ENCODE measurements at places on chromosomes 5 and 9.
A peak's percentile ranks its signal among the peaks of the same experiment; 100 is the strongest.

GRCh38 chr9:137369911-137370764, 52.8 kb downstream of the EXD3 start:
- DNase-seq: no peak

- DNase-seq: no peak
Measured at GRCh38 chr5:72325566-72326305, 5.6 kb downstream of the PTCD2 start.

- DNase-seq: no peak
Measured at GRCh38 chr9:122822938-122823337, 5.5 kb downstream of the PDCL start.

DNA sequence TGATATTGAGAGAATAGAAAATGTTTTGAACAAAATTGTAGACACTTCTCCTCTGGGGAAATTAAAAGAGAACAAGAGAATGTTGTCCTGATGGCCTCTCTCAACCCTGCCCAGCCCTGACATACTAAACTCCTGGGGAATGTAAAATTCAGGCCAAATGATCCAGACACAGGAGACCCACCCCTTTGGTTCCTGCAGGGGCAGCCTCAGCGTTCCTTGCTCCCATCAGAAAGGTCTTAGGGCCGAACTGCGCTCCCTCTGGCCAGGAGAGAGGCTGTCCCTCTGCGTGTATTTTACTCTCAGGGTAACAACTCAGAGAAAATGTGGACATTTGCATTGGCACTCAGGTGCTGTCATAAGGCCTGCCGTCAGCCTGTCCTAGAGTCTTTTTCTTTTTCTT, 616.3 kb upstream of the KLF4 start:
- no peak for DNase-seq

DNA sequence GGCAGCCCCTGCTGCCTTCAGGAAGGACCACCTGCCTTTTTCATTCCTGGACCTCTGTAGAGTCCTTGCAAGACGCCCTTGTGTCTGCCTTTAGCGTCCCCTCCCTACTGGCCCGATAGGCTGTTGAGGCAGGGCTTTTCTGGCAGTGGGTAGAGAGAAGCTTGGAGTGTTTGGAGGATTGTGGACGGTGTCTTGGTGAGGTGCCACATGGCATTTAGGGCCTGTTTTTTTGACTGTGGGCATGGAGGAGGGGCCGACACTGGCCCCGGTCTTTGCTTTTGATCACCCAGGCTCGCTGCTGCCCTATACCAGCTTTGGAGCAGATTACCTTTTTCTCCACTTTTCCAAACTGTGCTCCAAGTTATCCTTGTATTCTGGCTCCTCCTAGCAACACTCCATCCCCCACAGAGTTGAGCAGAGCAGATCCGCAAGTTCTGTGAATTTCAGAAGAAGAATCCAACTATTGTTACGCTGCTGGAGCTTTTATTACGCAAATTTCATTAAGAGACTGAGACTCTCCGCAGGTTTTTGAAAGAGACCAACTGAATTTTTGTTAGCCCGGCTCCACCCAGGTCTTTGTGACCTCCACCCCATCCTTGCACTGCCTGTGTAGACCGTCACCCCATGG, 34.8 kb upstream of the PRDM12 start:
- no peak for DNase-seq

- no peak for DNase-seq
Measured at GRCh38 chr9:74775396-74775795, 112.3 kb downstream of the TRPM6 start.

DNA sequence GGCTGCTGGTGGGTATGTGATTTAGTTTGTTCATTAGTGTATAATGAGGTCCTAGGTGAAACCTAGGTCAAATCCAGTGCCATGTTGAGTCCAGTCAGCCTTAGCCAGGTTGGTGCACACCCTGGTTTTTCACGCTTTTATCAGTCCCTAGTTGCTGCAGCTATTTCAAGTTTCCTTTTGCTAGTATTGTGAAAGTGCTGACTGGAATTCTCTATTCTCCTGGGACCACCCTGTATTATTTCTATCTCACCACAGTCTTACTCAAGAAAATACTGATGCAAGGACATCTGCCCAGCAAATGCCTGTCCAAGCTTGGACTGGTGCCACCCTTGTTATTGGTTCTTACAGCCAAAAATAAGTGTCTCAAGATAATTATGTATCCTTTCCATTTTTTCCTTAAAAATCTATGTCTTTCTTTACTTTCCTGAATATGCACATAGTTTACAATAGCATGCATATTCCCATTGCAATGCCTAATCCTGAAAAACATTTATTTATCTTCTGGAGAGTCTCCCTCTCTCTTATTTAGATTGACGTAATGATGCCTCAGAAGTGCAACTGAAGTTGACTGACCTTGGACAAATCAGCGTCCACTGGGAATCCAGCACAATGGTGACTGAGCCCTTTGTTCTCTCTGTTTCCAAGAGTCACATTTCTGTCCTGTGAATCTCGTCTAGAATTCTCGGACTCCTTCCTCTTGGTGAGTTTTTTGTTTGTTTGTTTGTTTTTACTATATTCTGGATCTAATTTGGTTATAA, 1075.0 kb downstream of the CDH9 start:
- DNase-seq: no peak

- peak; percentile 44 for DNase-seq
Measured at GRCh38 chr9:113274474-113275156, 757 bp downstream of the CDC26 start.

DNA sequence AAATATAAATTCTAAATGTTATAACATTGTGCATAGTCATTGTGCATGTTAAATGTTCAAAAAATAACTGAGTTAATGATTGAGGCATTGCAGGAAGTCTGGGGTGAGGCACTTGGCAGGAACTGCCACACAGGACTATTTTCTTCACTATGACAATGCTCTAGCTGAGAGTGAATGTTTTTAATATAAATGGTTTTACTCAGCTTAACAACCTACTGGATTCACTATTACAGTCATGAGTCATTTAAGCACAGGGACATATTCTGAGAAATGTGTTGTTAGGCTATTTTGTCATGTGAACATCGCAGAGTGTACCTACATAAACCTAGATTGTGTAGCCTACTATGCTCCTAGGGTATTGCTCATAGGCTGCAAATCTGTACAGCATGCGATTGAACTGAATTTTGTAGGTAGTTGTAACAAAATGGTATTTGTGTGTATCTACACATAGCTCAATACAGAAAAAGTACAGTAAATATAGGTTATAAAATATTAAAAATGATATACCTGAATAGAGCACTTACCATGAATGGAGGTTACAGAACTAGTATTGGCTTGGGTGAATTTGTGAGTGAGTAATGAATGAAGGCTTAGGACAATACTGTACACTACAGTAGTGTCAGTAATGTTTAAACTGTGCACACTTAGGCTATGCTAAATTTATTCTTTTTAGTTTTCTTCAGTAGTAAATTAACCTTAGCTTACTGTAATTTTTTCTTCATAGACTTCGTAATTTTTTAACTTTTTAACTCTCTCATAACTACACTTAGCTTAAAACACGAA, 346.1 kb upstream of the PTGER4 start:
- DNase-seq: peak; percentile 19

GRCh38 chr9:75930190-75930589, 39.7 kb downstream of the PCSK5 start:
- DNase-seq: no peak

GRCh38 chr5:65730910-65731309, 8.9 kb downstream of the NLN start:
- DNase-seq: no peak

- DNase-seq: no peak
Measured at GRCh38 chr5:34627794-34628193, 28.3 kb upstream of the RAI14 start.

DNA sequence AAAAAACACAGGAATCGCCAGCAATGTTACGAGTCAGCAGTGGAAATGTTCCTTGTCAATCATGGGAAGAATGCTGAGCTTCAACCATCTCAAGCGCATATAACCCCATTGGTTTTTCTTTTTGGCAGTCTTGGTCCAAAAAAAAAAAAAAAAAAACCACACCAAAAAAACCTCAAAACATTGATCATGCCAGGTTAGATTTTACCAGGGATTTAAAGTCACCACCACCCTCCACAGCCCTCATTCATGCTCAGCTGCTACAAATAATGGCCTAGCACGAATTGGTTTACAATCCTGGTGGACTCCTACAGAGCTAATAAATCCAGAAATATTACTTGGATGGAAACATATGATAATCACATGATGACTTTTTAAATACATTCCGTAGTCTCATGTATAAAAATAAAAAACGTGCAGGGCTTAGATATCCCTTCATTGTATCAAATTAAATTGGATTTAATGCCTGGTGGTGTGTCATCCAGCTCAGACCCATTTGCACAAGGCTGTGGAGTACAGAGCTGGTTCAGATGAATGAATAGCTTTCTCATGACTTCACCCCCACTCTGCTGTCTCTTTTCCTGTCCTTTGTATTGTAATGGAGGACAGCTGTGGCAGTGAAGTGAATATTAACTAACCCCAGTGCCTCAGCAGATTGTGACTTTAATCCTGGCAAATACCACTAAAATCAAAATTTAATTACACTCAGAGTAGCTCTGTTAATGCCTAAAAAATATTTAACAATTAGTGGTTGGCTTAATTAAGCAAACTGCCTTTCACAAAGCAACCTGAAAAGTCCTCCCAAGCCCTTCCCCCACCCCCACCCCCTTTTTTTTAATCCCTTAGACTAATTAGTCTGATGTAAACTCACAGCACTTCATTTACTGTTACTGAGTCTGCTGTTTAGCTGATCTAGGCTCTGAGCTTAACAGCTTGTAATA, 626.5 kb upstream of the ZNF608 start:
- DNase-seq: peak; percentile 39

GRCh38 chr5:88486431-88486830, 217.8 kb upstream of the TMEM161B start:
- DNase-seq: no peak

DNA sequence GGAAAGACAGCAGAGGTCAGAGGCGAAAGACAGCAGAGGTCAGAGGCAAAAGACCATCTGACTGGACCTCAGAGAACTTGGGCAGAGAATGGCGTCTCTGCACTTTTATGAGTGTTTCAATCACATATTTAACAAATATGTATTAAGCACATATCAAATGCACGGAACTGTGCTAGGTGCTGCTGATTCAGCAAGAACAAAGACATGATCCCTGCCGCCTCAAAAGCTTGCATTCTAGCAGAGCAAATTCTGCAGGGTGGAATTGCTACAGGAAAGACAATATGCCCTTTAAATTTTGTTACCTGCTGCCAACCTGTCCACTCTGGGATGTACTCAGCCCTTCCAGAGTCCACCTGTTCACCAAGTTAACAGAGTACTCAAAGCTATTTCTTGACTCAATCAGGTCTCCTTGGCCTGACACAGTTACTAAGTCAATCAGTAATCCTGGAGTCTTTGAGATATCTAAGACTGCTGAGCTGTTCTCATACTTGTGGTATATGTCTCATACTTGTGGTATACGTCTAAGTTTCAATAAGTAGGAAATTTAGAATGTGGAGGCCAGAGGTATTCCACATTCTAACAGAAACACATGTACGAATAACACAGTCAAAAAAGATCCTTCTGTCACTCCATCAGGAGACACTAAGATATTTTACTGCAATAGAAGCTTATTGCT, 131.8 kb downstream of the GNAQ start:
- no peak for DNase-seq

DNA sequence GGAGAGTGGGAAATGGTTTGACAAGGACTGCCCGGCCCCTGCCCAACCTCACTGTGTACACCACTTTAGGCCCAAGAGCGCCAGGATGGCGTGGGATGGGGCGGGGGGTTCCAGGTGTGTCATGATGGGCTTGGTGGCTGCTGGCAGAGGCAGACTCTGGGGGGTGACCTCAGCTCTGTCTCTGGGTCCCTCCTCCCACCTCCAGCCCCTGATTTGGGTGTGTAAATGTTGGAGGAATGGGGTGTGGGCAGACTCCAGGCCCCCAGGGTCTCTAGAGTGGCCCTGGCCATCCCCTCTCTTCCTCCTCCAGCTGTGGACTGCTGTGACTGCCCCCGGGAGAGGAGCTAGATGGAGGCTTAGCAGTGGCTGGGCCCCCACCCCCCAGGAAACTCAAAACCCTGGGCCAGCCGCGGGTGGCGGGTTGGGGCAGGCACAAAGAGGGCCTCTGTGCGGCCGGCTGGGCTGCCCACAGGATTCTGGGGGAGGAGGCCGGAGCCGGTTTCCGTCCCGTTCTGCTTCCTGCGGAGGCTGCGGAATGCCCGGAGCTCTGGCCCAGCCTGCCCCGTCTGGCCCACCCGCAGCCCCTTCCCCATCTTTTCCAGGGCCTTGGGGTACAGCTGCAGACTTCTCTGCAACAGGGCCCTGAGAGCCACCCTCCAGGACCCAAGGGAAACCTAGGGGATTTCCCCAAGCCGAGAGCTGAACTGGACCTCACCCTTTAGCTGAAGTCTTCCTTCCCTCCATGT, 23.1 kb downstream of the CXXC5 start:
- no peak for DNase-seq

DNA sequence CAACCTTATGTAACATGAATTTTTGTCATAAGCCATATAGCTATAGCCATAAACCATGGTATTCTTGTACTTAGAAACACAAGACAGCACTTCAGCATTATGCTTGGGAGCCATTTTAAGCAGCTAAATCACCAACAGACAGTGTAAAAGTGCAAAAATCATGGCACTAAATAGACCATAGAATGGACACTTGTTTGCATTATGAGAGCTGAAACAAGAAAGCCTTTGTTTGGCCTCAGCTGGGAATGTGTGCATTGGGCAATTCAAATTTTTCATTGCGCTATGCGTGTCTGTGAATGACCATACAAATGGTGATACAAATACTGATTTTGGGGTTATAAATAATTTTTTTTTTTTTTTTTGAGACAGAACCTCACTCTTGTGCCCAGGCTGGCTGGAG, 23.7 kb downstream of the KDM4C start:
- no peak for DNase-seq

- DNase-seq: no peak
Measured at GRCh38 chr5:2492476-2492875, 259.0 kb downstream of the IRX2 start.

- no peak for DNase-seq
Measured at GRCh38 chr9:36100532-36100931, 36.0 kb upstream of the GLIPR2 start.

GRCh38 chr5:9395706-9396105, 150.2 kb downstream of the SEMA5A start:
- no peak for DNase-seq

DNA sequence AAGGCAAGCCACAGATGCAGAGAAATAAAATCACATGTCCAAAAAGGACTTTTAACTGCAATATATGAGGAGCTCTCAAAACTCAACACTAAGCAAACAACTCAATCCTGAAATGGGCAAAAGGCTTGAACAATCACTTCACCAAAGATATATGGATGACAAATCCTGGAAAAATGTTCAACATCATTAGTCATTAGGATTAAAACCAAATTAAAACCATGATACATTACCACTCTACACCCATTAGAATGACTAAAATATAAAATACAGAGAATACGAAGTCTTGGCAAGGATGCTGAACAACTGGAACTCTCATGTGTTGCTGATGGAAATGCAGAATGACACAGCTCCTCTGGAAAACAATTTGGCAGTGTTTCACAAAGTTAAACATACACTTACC, 277.4 kb downstream of the TLE1 start:
- peak; percentile 16 for DNase-seq

DNA sequence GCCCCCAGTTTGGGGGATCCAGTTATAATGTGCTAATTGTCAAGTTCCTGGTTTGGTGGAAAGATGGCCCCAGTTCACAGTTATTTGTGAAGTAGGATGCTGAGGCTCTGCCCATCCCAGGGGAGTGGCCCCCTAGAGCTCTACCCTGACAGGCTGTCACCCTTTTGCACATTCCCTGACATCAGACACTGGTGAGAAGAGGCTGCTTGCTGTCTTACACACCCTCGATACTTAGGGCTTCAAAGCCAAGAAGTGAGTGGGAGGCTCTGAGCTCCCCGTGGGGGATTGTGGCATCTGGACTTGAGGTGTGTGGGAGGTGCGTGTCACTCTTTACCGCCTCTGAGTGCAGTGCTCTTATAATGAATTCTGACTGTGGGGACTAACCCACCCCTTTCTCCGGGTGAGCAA, 168.5 kb downstream of the DOCK2 start:
- no peak for DNase-seq
